Activated CD8-positive, alpha-beta memory T cell treated with anti-CD3 and anti-CD28 coated beads, Interleukin-2, amount 50 U/mL, for 4 hours (primary cell): ENCODE measurements at places on chromosomes 7 and 10.

GRCh38 chr7:91780521-91780920, 100.0 kb downstream of the MTERF1 start:
- DNase-seq = no peak

DNA sequence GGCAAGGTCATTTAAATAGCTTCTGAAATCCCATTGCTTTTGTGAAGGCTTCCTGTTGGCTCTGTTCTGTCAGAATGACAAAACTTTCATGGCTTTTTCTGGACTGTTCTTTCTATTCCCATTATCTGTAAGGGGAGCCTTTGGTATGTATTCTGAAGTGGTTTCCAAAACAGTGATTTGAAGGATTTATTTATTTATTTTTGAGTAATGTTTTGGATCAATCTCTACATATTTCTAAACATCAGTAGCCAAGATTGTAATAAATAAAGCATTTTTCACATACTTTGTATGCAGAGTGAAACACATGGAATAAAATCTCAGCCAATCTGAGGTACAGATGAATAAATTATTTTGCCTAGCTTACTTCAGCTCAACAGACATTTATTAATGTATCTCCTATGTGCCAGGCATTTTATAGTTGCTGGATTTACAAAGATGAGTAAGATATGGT, 121.1 kb downstream of the BBS9 start:
- DNase-seq = no peak

GRCh38 chr7:51142741-51143385, 173.7 kb downstream of the COBL start:
- no peak for DNase-seq

DNA sequence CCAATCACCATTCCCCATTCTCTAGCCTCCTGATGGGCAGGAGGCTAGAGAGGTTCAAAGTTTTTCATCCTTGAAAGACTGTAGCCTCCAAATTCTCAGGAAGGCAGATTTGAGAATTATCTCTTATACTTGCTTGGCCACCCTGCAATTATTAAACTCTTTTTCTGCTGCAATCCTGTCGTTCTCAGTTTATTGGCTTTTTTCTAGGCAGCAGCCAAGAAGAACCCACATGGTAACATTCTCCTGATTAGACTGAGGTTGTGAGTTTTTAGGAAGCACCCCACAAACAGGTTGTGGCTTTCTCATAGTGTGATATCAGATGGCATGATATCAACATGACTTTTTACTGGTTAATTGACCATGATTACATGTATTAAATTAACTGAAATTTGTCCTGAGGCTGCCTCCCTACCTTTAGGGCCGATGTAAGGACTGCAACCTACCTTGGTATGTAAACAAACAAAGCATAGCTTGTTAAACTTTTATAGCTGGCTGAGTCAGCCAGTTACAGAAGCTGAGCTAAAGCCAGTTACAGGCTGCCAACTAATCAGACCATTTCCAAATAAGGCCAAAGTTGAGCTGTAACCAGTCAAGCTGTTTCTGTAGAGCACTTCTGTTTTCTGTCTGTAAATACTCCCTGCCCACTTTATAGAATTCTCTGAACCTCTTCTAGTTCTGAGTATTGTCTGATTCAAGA, 3.2 kb upstream of the ZNF248 start:
- no peak for DNase-seq

GRCh38 chr10:59362959-59363381, 621 bp upstream of the FAM13C start:
- DNase-seq = no peak
